ENCODE measurements at places on chromosomes 16 and 17. TPM values are rescaled to one million over a fixed set of nuclear protein-coding genes. Genes with fewer than 3 reads are reported as not detected.

DNA sequence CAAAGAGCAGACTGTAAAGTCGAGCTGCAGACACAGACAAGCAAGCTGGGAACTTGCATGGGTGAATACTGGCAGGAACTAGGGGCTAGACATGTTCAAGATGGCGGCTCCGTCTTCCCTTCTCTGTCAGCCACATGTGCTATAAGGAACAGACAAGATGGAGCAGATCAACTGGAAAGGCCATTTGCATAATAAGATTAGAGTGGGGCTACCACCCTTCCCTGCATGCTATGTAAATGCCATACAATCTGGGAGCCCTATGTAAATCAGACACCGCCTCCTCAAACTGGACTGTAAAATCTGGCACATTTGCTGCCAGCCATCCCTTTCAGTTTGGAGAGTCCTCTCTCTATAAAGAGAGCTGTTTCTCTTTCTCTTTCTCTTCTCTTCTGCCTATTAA, 640.1 kb upstream of the CDH8 start:
- no peak for DNase-seq

GRCh38 chr16:67535201-67535600, 6.6 kb downstream of the RIPOR1 start:
- DNase-seq: no peak

GRCh38 chr17:29393436-29393835, 3.3 kb downstream of the TAOK1 start:
- no peak for DNase-seq

GRCh38 chr16:85206472-85207356, 94.4 kb upstream of the CIBAR2 start:
- DNase-seq: peak; percentile 89

DNA sequence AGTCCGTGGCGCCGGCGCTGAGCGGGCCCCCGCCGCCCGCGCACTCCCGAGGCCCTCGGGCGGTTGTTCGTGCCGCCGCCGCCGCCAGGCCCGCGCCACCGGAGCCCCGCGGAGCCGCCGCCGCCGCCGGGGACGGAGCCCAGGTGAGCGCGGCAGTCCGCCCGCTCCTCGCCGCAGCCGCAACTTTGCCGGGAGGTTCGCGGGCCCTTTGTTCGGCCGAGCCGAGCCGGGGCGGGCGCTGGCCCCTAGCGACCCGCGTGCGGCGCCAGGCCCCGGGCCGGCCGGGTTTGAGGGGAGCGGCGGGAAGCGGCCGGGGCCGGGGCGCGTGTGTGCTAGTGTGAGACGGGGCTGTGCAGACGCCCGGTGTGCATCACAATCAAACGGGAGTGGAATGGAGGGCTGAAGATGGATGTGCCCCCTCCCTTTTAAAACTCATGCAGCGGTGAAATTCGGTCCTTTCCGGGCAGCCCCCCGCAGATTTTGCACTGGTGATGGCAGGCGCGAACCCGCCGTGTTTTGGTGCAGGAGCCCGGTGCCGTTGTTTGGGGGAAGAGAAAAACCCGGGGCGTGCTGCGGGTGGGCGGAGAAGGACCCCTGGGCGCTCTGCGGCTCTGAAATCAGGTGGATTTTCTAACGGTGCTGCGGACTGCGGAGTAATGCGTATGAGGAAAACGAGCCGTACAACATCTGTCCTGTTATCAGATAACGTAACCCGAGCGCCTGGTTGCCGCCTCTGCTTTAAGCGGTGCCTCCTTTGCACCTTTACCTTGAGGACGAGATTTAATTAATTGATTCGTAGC, 823 bp downstream of the TNRC6C start:
- no peak for DNase-seq

DNA sequence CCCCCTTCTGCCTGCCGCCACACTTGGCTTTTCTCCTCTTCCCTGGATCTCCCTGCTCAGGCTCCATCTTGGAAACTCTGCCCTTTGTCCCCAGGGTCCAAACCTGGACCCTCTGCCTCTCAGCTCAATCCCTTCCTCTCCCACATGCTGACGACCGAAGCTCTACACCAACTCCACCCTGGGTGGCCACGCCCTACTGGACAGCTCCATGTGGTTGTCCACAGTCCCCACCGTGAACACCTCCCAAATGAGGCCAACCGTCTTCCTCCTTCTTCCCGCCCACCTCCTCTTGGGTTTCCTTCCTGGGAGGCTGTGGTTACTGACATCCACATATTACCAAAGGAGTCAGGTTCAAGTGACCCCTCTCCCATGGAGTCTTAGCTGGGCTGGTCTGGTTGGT, 22.6 kb upstream of the MLKL start:
- no peak for DNase-seq

Gene TMEM238L
- not detected for total RNA-seq

Gene RGS9
- total RNA-seq: 7.1 TPM

DNA sequence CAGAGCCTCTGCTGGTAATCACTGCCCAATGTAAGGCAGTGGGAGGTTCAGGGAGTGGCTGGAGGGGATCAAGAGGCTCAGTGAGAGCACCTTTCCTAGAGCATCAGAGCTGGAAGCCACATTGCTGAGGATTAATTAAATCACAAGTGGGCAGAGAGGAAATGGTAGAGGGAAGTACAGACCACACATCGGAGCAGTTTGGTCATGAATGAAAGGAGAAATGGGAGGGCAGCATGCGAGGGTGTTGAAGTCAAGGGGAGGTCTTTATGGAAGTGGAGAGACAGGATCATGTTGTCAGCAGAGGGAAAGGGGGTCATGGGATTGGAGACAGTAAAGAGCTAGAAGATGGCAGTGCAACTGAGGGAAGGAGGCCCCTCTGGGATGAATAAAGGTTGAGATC, 2.3 kb downstream of the CCL17 start:
- no peak for DNase-seq

GRCh38 chr17:46822388-46822921, 4.0 kb upstream of the WNT3 start:
- DNase-seq: no peak

DNA sequence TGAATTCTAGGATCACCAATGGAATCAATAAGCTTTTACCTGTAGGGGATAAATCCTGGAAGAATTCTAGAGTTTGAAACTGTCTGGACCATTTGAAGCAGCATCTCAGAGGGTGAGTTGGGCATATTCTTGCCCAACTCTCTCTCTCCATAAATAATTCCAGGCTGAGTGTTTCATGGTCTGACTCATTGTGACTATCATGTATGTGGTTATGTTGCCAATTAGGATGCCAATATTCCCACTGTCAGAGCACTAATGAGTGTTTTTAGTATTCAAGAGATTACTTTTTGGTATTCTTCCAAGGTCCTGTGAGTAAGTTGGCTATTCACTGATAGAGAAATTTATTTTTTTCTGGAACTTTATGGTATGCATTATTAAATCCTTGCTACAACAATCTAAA, 456.9 kb downstream of the TOX3 start:
- DNase-seq: no peak

- no peak for DNase-seq
Observed at GRCh38 chr17:14068542-14069250, 608 bp upstream of the COX10 start.

DNA sequence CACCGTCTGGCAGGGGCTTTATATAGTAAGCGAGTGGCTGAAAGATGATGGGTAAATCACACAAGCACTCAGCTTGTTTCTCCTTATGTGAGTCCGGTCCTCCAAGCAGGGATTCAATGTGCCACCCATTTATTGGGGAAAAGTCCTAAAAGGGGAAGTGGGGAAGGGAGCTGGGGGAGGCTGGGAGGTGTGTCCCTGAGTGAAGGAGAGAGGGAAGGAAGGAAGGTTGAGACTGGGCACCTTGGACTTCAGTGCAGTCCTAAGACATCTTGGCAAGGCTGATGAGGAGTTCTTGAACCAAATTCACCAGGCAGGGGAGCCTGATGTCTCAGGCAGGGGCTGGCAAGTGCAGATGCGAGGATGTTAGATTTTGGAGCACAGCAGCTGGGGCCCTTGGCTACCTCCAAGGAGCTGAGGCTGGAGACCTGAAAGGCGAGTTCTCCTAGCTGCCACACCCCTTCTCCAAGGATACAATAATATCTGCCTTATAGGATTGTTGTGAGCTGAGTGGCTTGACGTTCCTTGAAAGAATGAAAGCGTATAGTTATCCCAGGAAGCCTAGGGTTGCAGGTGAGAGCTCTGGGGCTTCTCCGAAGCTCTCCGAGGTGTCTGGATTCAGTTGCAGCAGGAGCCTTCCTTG, 23.0 kb upstream of the CYLD start:
- no peak for DNase-seq

DNA sequence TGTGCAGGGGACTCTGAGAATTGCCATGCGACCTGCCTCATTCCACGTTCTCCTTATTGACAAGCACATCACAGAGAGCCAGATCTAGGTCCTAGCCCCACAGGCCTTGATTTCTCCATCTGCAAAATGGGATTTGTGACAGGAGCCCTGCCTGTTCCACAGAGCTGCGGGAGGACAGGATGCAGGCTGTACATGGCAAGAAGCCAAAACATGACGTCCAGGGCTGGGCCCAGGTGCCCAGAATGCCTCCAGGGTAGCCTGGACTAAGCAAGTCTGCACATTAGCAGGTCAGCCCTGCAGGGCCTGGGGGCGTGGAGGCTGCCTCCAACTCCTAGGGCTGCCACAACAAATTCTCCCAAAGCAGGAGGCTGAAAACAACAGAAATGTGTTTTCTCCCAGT, 235.7 kb upstream of the SDK2 start:
- DNase-seq: no peak

Gene JUP
- total RNA-seq: 35.7 TPM

Gene DPEP2NB
- not detected for total RNA-seq

GRCh38 chr17:17377071-17377967, 74.1 kb downstream of the NT5M start:
- no peak for DNase-seq

- no peak for DNase-seq
Observed at GRCh38 chr17:70271200-70271599, 101.9 kb downstream of the KCNJ2 start.

DNA sequence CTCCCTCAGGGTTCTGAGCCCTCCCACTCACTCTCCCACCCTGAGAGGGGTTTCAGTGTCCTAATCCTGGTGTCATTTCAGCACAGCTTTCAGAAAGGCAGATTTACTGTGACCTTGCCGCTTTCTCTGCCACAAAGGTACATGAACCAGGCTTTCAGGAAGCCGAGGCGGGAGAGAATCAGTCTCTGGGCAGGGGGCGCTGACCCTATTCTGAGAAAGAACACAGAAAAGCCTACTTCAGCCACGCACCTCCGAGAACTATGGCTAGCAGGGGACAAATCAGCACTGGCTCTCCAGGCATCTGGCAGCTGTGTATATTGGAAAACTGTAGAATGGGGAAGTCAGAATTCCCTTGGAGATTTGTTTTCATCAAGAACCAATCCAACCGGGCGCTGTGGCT, 57.7 kb upstream of the BCAR1 start:
- no peak for DNase-seq

DNA sequence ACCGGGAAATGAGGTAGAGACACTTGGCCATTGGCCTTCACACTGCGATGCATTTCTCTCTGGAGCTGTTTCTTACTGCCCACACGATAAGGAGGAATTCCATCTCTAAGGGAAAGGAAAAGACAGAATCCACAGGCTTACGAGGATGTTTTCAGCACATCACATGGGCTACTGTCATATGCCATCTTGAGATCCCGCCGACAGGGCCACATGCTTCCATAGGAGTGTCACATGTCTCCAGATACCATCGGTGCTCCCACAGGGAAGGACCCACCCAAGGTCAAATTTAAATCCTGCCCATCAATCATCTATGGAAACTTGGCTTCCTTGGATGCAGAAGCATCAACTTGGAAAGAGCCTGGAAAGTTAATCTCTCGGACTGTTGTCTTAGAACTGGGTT, 20.0 kb downstream of the AXIN2 start:
- peak; percentile 11 for DNase-seq

DNA sequence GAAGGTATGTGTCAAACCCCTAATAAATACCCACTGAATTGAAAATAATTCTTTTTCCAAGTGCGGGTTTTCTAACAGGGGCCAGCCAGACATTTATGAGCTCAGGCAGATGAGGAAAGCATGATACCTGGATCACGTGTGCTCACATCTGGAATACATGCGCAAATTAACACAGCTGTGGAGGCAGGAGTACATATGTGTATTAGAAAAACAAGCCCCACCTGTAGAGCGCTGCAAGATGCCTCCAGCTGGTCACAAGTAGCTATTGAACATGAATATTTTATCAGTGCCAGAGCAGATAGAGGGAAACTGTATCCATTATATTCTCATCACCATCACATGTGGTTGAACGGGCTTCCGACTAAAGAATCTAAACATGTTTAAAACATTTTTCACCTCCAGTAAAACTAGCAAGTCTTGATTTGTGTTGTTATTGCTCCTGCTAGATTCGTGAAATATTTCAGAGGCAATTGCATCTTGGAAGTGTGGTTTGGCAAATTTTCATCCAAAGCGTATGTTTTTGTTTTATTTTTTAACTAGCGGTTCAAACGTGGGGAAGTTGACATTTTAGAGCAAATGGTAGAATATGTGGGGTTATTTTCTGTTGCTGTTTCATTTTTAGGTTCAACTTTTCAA, 482.8 kb downstream of the CDH13 start:
- DNase-seq: no peak

Gene SLC38A8
- not detected for total RNA-seq

- no peak for DNase-seq
Observed at GRCh38 chr17:67503739-67504138, 126.7 kb downstream of the PITPNC1 start.

DNA sequence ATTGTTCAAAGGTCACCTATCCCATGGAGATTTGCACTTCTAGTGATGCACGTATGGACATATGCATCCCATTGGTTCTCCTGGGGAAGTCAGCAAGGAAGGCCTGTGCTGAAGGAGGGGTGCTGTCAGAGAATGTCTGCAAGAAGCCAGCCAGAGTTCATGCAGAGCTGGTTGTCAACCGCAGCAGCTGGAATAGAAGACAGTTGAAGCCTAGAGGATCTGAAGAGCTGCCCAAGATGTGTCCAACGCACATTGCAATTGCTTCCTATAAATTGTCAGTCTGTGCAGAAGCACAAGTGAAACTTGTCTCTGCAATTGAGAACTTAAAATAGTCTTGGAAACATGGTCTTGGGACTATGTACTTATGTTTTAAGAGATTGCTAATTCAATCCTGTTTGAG, 82.1 kb upstream of the CNTNAP4 start:
- no peak for DNase-seq

- DNase-seq: no peak
Observed at GRCh38 chr16:11179574-11179973, 76.4 kb downstream of the SOCS1 start.

Gene ACSF2
- 17.8 TPM for total RNA-seq

DNA sequence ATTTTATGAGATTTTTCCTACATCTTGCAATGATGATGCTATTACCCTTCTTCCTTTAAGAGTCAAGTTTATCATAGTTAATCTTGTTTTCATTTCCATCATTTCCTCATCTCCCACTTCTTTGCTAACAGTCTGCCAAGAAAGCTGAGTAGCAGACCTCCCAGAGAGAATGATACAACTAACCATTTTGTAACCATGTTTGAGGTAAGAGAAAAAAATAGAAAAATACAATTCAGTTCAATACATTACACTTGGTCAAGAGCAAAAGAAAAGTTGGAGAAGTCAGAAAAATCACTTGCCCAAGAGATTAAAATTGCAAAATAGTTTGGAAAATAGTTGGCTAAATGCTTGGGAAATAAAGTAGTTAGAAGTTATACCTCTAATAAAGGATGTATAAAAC, 154.4 kb downstream of the ABCA8 start:
- DNase-seq: no peak

- DNase-seq: no peak
Observed at GRCh38 chr17:83100853-83101391, 21.5 kb downstream of the METRNL start.
